ENCODE measurements at places on chromosomes 16 and 17.

DNA sequence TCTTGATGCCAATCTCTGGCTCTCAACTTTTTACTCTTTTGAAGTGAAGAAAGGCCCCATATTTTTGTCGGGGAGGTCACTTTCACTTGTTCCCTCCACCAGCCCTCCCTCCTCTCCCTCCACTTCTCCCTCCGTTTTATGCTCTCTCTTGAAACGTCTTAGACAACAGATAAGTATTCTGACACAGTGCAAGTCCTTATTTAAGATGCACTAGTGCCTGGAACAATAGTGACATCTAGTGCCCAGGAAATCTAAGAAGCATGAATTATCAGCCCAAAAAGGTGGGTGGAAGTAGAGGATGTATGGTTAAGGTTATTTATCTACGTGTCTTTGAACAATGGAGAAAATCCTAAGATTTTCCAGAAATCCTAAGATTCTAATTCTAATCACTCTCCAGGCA, 17.9 kb downstream of the PSME3IP1 start:
- DNase-seq: no peak

DNA sequence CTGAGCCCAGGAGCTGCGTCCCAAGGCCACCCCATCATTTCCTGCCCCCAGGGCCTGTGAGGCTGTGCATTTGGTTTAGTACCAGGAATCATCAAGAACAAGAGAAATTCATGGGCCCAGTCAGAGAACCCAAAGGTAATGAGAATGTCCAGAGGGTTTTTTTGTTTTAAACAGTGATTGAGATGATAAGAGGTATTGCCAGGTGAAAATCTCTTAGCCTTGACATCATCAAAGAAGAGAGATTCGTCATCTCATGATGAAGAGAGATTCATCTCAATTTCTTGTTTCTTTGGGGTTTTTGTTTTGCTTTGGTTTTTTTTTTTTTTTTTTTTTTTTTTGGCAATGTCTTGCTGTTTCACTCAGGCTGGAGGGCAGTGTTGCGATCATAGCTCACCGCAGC, 170.6 kb upstream of the CACNG5 start:
- no peak for DNase-seq

- no peak for DNase-seq
Measured at GRCh38 chr17:17545031-17545820, 46.3 kb downstream of the PEMT start.

DNA sequence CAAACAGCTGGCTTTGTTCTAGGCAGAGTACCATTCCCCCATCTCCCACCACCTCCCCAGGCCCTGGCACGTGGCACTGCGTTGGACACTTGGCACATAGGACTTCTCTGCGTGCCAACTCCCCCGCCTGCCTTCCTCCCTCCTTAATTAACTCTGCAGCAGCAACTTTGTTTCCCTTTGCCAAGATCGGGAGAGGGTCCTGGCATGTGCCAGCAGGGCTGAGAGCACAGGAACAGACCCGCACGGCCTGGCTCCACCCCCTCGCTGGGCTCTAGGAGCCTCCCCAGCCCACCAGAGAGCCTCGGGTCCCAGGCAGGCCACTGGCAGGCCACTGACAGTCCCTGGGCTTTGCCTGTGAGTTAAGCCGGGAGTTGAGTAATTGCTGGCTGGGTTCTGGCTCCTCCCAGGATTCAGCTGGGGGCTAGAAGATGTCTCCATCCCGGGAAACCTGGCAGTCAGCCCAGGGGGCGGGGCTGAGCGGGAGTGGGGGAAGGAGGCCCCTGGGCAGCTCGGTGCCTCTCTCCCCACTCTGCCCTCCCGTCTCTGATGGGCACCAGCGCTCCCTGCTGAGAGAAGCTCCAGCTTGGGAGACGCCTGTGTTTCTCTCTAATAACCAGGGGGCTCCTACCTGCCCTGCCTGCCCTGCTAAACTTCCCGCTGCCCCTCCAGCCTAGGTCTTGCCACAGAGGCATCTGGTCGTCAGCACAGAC, 224.0 kb upstream of the TNRC6C start:
- no peak for DNase-seq

- DNase-seq: no peak
Measured at GRCh38 chr16:57947261-57947660, 23.7 kb downstream of the CNGB1 start.

- no peak for DNase-seq
Measured at GRCh38 chr17:81371910-81372760, 23.1 kb upstream of the BAHCC1 start.

DNA sequence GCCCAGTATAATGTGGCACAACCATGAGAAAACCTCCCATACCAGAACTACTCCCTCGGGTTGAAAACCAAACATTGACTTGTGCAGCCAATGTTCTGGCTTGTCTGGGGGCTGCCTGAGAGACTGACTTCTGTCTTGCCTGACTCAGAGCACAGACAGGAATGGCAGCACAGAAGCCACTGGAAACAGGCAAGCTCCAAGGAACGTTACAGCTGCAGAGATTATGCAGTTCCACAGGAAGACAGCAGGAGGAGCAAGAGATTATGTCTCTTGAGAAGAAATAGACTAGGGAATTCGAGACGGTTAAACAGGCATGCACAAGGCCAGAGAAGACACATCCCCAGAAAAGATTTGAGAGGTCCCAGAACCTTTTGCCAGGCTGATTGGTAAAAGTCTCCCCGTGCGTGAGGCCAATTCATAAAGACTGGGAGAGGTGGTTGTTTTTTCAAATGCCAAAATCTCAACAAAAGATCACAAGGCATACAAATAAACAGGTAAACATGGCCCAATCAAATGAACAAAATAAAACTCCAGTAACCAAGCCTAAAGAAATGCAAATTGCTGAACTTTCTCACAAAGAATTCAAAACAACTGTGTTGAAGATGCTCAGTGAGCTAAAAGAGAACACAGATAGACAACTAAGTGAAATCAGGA, 90.6 kb upstream of the CDH5 start:
- no peak for DNase-seq

DNA sequence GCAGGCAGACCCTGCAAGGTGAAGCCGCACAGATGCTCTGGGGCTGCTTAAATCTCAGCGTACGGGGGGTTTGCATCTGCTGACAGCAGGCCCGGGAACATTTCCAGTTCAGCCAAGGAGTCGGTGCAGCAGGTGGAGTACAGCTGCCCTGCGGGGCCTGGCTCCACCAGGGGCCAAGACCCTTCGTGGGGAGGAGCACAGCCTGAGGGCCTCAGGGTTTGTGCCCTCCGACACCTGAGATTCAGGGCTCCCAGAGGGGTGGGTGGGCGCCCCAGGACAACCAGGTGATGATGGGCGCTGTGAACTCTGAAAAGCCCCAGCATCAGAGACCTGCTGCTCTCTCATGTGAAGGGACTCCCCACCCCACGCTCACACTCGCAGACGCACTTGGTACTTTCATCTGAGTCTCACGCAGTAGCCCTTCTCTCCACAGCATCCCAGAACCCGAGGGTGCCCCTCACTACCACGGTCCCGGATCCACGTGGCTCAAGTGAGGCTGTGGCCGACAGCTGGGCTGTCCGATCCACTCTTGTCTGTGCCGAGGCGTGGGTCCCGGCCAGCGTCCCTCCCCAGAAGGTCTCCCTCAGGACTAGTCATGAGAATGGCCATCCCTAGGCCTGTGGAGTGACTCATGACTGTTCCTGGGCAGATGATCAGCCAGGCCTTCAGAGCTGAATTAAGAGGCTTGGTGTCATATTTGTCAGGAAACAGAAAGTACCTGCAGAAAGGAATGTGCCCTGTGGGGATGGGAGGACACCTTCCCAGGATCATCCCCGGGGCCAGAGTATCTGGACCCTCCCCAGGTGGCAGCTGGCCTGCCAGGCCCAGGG, 29.6 kb downstream of the ACSF3 start:
- DNase-seq: no peak

- no peak for DNase-seq
Measured at GRCh38 chr17:31144428-31144827, 49.7 kb downstream of the NF1 start.

DNA sequence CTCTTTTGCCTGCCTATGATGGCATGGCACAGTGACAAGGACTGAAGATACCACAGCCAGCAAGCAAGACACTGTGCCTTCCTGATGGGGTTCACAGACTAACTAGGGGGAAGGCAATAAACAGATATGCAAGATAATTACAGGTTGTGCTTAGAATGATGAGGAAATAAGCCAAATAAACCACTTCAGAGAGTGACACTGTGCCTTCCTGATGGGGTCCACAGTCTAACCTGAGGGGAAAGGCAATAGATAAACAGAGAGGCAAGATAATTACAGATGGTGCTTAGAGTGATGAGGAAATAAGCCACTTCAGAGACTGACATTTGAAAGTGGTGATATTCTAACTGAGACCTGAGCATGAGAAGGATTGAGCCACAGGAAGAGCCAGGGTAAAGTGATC, 84.2 kb downstream of the HS3ST2 start:
- DNase-seq: no peak

GRCh38 chr16:88881007-88881615, 14.7 kb upstream of the PABPN1L start:
- no peak for DNase-seq

DNA sequence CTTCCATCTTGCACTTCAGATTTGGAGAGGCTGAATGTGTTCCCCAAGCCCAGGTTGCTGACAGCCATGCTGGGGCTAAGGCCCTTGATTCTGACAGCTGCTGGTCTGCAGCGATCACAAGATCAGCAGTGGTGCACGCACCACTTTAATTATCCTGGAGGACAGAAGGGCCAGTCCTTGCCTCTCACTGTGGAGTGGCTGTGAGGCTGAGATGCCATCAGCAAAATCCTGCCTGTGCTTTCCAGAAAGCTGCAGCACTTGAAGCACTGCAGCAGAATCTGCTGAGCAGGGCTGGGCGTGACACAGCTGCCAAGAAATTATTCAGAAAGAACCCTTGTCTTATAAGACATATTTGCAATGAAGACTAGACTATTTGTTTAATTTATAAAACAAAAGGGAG, 37.1 kb downstream of the NUP93 start:
- DNase-seq: no peak

- DNase-seq: no peak
Measured at GRCh38 chr17:42917236-42917603, 16.6 kb downstream of the G6PC1 start.

DNA sequence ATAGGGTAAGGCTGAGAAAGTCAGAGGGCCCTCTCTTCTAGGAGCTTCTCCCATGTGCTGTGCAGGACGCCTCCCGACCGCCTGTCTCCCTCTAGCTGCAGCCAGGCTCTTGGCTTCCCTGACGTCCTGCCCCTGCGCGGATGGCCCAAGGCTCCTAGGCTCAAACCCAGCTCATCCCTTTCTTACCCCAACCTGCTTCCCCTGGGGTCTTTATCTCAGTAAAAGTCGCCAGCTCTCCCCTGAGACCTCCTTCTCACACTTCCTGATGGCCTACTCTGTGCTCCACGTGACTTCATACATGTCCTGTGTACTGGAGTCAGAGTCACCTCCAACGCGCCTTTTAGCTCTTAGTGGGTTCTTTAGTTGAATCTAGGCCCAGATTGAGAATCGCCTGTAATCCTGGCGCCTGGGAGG, 1.1 kb upstream of the ZNF747 start:
- peak; percentile 64 for DNase-seq

GRCh38 chr17:29368926-29369325, 21.2 kb upstream of the TAOK1 start:
- no peak for DNase-seq

GRCh38 chr16:75627851-75628250, 4.8 kb upstream of the ADAT1 start:
- no peak for DNase-seq

GRCh38 chr17:14845591-14846281, 419.4 kb downstream of the PMP22 start:
- no peak for DNase-seq

GRCh38 chr17:50863221-50863843, 2.8 kb downstream of the TOB1 start:
- peak; percentile 35 for DNase-seq

DNA sequence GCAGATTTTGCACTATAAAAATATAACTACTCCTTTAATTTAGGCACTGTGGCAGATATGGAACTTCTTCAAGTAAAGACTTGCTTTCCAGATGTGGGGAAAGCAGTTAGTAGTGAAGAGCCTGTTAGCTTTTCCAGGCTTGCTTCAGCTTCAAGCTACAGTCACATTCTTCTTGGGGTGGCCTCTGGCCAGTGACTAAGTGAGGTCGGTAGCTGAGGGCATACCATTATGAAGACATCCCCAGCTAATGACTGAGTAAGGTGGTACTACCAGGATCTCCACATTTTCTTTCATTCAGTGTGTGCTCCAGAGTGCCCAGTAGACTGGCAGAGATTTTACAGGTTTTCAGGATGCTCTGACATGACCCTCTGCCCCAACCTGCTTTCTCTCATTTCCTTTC, 167.1 kb upstream of the KIF2B start:
- DNase-seq: no peak

DNA sequence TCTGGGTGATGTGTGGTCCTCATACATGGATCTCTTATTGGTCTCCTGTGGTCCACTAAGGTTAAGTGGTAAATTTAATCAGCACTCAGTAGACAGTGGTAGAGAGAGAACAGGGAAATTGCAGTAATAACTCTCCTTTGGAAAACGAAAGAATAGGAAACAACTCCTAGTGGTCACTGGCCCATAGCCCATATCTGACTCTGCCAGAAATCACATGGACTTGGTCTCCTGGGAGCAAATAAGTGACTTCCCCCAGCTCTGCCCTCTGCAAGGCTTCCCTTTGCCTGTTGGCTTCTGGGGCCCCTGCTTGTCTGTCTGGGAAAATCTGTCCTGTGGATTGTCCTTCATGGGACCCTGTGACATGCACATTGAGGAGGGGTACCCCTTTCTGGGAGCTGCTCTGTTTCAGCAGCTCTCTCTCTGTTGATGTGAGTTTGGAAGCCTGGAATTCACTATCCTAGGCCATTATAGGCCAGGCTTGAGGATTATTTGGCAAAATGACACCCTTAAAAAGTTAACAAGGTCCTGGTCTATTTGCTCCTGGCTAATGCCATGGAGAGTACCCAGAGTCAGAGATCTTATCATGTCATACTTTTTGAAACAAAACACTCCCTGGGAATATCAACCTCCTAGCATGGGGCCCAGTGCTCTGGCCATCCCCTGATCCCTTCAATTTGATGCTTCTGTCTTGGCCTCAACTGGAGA, 58.0 kb upstream of the HNF1B start:
- DNase-seq: no peak

GRCh38 chr17:44384281-44384822, 5.1 kb downstream of the ITGA2B start:
- DNase-seq: no peak

- no peak for DNase-seq
Measured at GRCh38 chr17:66858226-66859083, 23.5 kb downstream of the CACNG5 start.

- no peak for DNase-seq
Measured at GRCh38 chr17:62791235-62791734, 16.8 kb downstream of the MARCHF10 start.

DNA sequence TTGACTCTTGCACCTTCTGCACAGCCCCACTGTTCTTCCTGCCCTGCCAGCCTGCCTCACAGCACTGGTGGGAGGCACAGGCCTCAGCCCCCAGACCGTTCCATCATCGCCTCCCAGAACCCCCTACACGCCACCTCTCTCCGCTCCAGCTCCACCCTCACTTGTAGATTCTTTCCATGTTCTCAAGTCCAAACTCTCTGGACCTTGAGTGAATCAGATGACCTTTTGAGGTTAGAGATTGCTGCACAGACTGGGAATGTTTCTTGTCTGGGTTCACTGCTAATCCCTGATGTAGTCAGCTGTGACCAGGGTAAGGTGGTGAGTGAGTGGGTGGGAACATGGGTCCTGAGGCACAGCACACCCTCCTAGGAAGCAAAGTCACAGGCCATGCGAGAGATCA, 272.4 kb downstream of the IRF8 start:
- no peak for DNase-seq

Data from stimulated activated naive CD4-positive, alpha-beta T cell treated with Interleukin-2 at 50 U/mL for 16 hours (primary cell).